Stimulated activated CD4-positive, alpha-beta T cell treated with anti-CD3 and anti-CD28 coated beads, Interleukin-1b, Interleukin-23, amount 100 ng/mL, for 1 hour (primary cell): ENCODE measurements at places on chromosomes 7 and 10.

DNA sequence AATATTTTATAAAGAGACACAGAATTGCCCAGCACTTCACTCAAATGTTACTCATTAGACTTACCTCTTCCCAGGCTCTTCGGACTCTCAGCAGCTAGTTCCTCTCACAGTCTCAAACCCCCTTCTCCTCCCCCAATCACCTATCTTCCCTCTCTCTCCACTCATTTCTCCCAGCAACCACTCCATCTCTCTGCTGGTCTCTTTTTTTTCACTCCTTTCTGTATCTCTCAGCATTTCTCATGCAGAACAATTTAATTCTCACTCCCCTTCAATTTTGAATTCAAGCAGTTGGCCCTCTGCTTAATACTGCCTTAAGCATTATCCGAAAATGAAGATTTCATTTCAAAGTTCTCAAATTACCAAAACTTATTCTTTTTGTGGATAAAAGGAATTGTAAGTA lies 34.4 kb upstream of the CAV2 start:
- DNase-seq, result no peak

GRCh38 chr10:132170561-132171361 lies 16.0 kb upstream of the DPYSL4 start:
- no peak for DNase-seq

DNA sequence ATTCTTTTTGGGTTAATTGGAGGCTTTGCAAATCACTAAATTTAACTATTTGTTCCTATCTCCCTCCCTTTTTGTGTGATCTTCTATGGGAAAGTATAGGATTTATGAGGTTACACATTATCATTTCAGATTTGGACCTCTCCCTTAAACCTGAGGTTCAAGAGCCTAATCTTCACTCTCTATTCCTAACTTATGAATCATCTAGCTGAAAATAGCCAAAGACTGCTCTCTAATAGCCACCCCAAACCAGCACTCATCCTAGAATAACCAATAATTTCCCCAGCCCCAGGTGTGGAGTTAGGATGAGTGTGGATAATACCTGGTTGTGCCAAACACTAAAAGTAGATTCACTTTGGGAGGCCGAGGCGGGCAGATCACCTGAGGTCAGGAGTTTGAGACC lies 499.2 kb downstream of the GFRA1 start:
- DNase-seq, result no peak

GRCh38 chr7:130875265-130875741 lies 141.3 kb upstream of the KLF14 start:
- DNase-seq, result no peak

GRCh38 chr10:26509307-26509706 lies 71.2 kb downstream of the APBB1IP start:
- no peak for DNase-seq

- DNase-seq, result no peak
Measured at GRCh38 chr7:157495594-157495993, 158.8 kb downstream of the DNAJB6 start.

DNA sequence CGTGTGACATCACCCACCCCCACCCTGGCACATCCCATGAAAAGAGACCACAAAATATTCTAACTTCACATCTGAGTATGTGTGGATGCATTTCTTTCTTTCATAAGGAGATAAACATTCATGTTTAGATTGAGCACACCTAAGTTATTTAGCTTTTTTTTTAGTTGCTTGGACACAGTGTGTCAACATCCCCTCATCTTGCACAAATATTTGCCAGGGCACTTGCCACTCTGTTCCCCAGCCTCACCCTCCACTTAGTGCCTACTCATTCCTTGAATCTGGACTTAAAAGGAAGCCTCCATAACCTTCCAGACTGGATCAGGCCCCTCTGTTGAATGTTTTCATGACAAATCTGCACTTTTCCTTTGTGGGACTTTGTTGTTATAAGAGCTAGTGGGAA lies 338.9 kb upstream of the IGFBP3 start:
- DNase-seq, result no peak

DNA sequence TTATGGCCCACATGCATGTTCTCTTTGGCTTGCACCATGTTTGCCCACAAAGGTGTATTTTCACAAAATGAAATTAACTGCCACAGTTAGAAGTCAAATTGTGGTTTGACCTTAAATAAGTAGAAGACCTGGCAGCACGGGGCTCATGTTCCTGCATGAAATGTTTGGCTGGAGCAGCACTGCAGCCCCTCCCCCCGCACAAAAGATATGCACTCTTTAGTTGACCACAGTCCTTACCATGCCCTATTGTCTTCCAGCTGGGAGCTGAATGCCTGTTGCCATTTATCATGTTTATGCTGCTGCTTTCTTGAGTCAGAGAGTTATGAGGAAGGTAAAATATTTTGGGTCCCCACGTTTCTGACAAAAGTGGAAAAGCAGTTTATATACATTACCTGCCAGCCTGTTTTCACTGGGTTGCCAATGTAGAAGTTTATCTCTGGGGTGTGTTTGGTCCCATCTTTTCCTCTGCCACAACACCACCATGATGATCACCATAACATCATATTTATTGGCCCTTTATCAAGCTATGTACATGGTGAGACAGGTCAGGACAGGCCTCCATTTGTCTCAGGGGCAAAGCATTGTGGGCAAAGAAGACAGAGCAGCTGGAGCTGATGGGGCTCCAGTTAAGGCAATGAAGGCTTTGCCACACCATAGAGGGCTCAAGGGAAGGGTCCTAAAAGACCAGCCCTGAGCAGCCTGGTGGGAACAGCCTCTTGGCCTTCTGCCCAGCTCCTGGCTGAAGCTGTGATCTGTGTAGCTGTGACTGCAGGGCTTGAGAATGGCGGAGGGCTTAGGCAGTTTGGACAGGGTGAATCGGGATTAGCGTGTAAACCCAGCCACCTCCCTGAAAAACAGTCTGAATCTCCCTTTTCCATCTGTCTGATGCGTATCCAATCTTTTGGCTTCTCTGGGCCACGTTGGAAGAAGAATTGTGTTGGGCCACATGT lies 5.4 kb downstream of the PRF1 start:
- no peak for DNase-seq

DNA sequence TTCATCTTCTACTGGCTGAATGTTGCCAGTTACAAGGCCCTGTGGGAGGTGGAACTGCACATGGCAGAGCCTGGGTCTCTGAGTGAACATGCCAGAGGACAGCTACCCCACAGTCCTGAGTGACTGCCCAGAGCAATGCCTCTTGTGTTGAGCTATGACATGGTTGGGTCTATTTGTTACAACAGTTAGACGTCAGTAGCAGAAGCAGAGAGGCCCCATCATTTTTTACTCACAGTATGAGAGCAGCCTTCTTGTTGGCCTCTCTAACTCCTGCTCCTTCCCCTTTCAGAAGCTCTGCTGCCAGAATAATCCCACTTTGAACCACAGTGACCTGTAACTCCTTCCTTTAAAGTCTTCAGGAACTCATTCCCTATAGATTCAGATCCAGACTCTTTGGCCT lies 30.8 kb upstream of the NRP1 start:
- no peak for DNase-seq

DNA sequence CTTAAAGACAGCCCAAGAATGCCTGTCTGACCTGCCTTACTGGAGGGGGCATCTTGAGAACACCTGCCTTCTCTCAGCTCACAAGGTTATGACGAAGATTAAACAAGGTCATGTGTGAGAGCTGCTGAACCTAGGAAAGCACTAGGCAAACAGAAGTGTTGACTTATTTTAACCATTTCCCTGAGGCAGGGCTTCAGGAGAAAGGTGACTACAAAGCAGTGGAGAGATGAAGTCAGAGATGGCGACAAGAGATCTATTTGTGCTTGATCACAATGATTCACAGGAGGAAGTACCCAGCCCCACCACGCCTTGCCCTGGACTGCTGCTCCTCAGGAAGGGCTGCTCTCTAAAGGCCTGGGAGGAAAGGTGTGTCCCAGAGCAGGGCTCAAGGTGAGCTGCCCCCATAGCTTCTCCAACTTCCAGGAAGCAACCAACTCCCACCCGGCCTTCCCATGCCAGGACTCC lies 27.8 kb downstream of the STN1 start:
- DNase-seq, result no peak

DNA sequence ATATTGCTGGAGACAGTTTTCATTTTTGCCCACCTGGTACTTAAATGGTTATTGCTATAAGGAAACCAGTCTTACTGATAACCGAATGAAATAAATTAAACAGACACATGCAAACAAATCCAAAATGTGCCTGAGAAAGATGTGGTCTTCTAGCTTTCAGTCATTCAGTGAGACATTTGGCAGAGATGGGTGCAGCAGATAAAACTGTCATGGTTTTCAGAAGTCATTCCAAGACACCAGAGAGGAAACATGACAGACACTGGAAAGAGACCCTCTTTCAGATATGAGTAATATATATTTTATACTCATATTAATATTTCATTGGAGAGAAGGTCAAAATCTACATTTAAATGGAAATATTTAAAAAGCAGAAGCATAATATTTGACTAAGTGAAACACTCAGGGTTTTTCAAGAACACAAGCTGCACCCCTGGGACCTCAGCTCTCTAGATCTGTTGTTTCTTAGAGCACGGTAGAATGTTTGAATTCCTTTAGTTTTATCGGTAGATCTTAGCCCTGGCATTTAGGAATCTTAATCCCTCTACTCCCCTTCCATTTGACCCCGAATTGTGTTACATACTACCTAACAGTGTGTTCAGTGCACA lies 246.1 kb downstream of the AUTS2 start:
- no peak for DNase-seq

- no peak for DNase-seq
Measured at GRCh38 chr7:142104550-142105527, 6.7 kb upstream of the MGAM2 start.
